Midbrain (tissue), 1 donor: ENCODE measurements at places on chromosomes 4 and X.

DNA sequence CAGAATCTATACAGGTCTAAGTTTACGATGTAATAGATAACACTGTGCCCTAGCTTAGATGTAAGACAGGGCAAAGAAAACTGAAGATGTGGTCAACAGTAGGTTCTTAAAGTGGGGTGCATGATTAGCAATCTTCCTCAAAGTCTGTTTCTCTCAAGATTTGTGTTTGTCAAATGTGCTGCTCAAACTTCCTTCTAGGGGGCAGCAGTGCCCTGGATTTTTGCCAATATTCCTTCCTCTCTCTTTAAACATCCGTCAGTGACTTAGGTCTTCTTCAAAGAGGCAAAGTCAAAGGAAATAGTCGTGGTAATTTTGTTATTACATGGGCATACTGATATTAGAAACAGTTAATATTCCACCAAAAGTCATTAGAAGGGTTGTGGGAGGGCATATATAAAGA lies 4.2 kb upstream of the PDHA2 start:
- peak; percentile 3 for DNase-seq

DNA sequence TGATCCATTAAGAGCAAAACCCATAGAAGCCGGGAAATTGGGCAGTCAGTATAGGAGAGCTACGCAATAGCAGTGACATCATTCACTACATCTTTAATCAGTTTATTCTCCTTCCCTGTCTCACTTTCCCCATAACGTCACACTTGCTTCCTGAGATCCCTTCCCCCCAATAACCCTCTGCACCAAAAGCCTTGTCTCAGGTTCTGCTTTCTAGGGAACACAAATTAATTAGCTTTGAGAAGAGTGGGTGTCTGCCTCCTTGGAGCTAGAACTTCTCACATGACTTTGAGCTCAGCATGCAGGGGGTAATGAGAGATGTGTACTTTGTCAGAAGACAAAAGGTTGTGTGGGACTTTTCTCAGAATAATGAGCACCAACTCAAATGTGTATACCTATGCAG lies 128.3 kb upstream of the MAOA start:
- DNase-seq: no peak

- DNase-seq: no peak
Measured at GRCh38 chrX:3678328-3678727, 35.1 kb downstream of the PRKX start.

GRCh38 chr4:99310389-99310788 lies 10.8 kb downstream of the ADH1B start:
- DNase-seq: no peak

- DNase-seq: no peak
Measured at GRCh38 chr4:142579443-142579842, 266.7 kb downstream of the INPP4B start.

- DNase-seq: no peak
Measured at GRCh38 chr4:35247047-35247446, 997.3 kb downstream of the ARAP2 start.

DNA sequence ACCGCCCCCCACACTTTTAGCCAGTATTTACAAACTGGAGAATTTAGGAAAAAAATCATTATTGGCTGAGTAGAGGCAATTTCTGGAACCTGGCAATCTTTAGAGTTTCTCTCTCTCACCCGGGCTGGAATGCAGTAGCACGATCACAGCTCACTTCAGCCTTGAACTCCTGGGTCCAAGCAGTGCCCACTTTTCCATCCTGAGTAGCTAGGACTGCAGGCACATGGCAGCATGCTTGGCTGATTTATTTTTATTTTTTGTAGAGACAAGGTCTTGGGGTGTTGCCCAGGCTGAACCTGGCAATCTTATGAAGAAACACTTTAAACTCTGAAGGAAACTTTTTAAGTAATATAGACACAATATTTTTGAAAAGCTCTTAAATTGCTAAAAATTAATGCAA lies 120.1 kb downstream of the AFF1 start:
- peak; percentile 33 for DNase-seq

- DNase-seq: no peak
Measured at GRCh38 chr4:89221167-89221867, 86.3 kb downstream of the GPRIN3 start.

GRCh38 chrX:72478351-72478750 lies 94.3 kb downstream of the HDAC8 start:
- no peak for DNase-seq

DNA sequence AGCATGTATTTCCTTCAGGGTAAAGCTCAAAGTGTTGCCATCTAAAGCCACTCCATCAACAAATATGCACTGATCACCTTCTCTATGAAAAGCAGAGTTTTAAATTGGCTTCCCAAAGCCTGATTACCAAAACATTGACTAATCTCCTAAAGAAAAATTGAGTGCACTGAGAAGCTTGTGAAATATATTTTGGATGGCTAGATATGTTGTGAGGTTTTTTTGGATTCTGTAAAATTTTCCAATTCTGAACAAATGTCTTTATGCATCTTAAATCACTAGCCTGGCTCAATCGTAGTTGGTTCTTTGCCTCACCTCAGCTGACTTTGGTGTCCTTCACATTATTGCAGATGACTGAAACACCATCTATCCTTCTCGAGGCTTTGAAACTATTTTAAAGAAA lies 14.9 kb upstream of the EXOSC9 start:
- no peak for DNase-seq

DNA sequence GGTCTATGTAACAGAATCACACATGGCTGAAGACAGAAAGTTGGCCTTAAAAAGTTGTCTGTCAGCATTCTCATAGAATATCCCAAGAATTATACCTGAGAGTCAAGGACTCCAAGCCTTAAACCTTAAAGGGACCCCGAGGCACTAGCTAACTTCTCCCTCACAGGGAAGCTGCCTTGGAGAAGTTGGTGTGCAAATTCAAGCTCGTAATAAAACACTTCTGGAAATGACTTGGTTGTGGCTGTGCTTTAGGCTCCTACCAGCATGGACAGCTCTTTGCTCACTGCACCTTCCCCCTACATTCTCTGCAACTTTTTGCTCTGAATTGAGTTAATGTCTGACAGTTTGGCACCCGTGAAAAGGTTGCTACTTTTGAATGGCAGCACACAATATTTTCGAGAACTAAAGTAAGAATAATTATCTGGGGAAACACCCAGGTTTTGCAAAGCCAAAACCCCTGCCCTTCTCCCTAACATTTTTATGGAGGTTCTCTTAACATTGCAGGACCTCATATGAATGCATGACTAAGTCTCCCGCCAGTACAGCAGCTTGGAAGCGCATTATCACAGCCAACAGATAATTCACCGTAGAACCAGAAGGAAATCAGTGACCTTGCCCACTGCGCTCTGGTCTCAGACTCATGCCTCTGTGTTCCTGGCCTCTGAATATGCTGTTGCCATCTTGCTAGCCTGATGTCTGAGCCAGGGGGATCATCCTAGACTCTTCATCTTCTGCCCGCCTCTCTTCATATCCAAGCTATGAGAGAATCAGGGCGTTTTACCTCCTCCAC lies 91.0 kb downstream of the MGST2 start:
- no peak for DNase-seq

GRCh38 chrX:140548985-140549384 lies 44.1 kb upstream of the SOX3 start:
- no peak for DNase-seq
